GM23338 (cell line): ENCODE measurements at places on chromosomes 11 and 22.
A peak's percentile ranks its signal among the peaks of the same experiment; 100 is the strongest.

GRCh38 chr22:24594569-24595120, 1.8 kb upstream of the LRRC75B start:
- DNase-seq = no peak

- DNase-seq = no peak
Measured at GRCh38 chr22:18111759-18112330, 1.2 kb downstream of the TUBA8 start.

DNA sequence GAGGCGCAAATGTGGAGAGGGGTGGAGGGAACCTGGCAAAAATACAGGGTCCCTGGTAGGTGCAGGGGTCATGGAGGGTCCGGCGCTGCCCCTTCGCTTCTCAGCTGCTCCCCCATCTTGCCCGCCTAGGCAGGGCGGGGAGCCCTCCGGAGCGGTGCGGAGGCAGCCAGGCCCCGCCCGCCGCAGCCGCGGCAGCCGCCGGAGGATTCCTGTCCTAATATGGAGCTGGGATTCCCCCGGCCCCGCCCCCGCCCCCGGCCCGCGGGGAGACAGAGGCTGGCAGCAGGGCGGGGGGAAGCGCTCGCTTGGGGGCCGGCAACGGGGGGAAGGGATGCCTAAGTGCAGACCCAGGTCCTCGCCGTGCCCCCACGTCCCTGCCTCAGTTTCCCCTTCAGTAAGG, 1.0 kb upstream of the NPAS4 start:
- peak; percentile 81 for DNase-seq

DNA sequence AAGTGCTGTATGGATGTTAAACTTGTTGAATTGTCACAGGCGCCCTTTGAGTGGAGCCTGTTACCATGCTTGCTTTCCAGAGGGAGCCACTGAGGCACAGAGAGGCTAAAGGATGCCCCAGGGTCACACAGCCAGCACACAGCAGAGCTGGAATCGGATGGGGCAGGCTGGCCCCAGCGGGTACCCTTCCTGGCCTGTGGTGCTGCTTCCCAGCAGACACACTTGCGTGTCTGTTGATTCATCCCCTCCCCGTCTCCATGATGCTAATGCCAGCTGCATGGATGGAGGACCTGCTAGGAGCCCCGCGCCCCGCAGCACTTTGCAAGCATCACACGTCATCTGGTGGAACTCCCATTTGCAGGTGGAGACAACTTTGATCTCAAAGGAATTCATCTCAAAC, 52.4 kb upstream of the SHISAL1 start:
- DNase-seq = no peak

DNA sequence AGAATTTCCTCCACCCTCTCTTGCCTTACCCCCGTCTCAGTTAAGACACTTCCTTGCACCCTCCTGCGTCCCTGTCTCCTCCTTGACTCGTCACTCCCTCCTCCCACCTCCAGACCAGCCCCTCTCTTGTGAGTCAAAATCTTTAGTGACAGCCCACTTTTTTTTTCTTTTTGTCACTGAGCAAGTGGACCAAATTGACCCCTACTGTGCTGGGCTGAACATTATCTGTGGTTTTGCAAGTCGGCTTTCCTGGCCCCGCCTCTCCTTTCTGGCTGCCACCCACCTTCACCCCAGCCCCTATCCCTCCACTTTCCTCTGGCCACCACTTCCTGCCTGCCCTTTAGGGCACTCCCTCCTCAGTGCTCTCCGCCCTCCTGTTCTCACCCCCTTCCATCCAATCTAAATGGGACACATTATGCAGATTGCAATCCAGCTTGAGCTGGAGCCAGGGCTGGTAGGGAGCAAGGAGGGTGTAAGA, at the start of gene APLNR:
Gene APLNR, minus strand, starts transcription at position 47 of the 478 bp plus-strand sequence. CDS start 246 bp downstream, outside the sequence.
- DNase-seq = no peak

DNA sequence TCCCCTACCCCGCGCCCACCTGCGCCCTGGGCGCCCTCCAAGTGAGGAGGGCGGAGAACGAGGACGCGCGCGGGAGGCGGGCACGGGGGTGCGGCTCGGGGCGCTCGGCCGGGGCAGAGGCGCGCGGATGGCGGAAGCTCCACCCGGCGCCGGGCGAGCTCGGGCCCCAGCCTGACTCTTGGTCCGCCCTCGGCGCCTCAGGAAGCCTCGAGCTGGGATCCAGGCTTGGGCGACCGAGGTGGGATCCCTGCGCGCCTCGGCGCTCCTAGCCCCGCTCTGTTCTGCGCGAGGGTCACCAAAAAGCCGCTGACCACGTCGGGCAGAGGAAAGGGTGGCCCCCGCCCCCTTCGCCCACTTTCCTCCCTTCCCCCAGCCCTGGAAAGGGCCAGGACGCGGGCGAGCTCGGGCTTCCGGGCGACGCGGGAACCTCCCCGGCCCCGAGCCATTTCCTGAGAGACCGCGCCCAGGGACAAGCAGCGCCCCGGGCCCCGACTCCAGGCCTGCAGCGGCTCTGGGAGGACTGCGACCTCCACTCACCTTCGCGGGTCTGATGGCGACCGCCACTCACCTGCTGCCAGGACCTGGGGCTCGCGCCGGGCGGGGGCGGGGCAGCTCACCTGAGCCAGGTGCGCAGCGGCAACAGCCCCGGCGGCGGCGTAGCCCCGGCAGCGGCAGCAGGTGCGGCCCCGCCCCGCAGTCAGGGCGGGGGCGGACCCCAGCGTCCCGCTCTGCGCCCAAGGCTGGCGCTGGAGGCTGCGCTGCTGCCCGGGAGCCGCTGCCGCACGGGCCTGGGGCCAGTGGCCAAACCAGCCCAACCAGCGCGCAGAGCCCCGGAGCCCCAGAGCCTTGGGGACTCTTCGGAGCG, 2.2 kb upstream of the SIGIRR start:
- DNase-seq = peak; percentile 93

GRCh38 chr11:72466410-72466809, 32.1 kb upstream of the CLPB start:
- DNase-seq = no peak

DNA sequence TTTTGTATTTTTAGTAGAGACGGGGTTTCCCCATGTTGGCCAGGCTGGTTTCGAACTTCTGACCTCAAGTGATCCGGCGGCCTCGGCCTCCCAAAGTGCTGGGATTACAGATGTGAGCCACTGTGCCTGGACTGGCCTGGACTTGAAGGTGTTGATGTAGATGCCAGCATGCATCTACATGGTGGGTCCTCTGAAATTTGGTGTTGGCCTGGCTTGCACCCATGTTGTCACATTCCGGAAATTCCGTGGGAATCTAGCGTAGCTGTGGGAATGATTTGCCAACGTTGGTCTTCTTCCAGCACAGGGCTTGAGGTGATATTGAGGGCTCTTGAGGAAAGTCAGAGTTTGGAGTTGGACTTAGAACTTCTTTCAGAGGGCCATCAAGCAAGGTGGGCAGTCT, 6.5 kb downstream of the PACS1 start:
- no peak for DNase-seq

GRCh38 chr22:35349704-35350538, 31.0 kb upstream of the HMOX1 start:
- DNase-seq = no peak

DNA sequence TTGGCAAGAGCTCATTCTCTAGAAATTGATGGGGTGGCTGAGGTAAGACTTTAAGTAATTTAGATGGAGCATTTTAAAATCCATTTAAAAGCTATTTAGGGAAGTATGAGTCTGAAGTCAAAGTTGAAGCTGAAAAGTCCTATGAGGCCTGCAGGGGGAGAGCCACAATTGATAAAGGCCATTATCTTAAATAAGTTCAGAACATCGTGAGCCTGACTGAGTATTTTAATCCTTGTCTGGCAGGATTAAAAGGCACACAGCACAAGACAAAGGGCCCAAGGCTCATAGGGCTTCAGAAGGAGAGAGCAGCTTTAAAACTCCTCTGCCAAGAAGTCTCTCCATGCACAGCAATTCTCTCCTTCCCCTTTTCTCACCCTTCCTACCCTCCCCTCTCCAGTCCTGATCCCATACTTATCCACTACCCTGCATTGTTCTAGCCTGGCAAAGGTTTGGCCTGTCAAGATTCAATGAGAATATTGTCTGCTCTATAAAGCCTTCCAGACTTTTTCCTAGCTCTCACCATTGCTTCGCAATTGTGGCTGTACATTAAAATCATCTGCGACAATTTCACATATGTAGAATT, 1312.9 kb downstream of the FAM181B start:
- DNase-seq = peak; percentile 36

GRCh38 chr11:1053121-1053901, 16.8 kb upstream of the MUC6 start:
- DNase-seq = no peak
